ENCODE measurements at places on chromosomes 7 and 10.
A peak's percentile ranks its signal among the peaks of the same experiment; 100 is the strongest.

GRCh38 chr10:73225518-73225917 lies 21.5 kb downstream of the DNAJC9 start:
- no peak for DNase-seq

GRCh38 chr10:114131094-114131493 lies 42.9 kb downstream of the CCDC186 start:
- peak; percentile 86 for DNase-seq

DNA sequence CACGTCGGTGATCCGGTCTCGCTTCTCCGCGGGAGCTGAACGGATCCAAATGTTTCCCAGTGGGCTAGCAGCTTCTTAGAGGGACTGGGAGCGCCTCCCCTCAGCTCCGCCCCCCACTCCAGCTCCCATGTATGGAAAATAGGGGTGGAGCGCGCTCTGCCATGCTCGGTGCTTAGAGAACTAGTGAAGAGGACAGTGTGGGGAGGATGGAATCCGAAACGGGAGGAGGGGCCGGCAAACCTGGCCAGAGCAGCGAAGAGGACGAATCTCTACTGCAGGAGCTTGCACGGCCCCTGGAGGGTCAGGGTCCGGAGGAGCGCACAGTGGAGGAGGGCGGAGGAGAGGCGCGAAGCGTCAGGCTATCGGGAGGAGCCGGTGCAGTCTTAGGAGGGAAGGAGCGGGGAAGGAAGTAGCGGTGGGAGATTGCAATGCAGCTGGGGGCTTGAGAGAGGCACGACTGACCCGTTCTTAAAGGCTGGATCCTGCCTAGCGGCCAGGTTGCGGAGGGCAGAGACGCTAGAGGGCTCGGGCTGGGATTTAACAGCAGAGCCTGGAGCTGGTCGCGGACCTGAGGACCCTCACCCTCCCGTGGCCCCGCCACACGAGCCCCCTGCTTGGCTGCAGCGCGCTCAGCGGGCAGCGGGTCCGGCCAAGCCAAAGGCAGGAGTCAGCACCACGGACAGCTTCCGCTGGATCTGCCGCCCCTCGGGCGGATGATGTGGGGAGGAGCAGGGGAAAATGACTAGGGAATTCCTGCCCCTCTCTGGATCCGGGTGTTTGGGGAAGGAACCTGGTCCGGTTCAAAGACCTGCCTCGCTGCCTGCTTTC lies at the start of gene PRLHR:
TSS of gene PRLHR (minus strand) at position 51 of the 828 bp plus-strand sequence. CDS start 404 bp downstream, outside the sequence.
- no peak for DNase-seq

- no peak for DNase-seq
Observed at GRCh38 chr10:49371967-49372366, 23.9 kb downstream of the DRGX start.

DNA sequence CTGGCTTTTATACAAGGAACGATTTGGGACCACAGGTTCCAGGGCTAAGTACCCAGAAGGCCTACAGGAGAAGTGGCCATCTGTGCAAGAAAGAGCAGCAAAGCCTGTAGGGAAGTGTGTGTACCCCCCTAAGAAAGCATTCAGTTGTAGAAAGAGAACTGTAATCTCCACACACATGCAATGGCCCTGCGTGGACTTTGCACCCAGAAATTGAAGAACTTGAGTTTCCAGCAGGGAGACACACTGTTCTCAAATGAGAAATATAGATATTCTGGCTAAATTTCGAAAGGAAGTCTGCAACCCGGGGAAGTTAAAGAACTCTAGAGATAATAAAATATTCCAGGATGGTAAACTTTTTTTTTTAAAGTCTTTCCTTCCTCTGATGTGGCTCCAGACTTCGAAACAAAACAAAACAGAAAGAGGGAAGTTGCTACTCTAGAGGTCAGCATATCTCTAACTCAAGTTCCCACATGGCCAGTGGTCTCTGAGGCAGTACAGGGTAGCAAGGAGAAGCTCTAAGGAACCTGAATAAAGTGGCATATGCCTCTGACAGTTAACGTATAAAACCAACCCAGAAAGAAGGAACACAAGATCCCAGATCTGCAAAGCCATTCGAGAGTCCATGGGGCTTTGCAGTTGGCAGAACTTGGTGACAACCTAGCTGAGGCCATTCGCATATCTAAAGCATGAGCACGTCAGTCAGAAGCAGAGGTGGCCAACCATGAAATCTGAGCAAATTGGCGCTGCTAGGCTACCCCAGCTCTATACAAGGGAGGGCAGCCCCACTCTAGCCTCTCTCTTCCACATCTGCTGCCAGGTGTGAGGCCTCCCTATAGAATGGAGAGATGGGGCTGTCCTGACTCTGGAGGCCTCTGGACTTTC lies 56.6 kb downstream of the ELMO1 start:
- peak; percentile 85 for DNase-seq

GRCh38 chr10:510415-510881 lies 179.0 kb downstream of the DIP2C start:
- DNase-seq = no peak

- DNase-seq = peak; percentile 5
Observed at GRCh38 chr7:88315522-88315921, 8.8 kb upstream of the STEAP4 start.

DNA sequence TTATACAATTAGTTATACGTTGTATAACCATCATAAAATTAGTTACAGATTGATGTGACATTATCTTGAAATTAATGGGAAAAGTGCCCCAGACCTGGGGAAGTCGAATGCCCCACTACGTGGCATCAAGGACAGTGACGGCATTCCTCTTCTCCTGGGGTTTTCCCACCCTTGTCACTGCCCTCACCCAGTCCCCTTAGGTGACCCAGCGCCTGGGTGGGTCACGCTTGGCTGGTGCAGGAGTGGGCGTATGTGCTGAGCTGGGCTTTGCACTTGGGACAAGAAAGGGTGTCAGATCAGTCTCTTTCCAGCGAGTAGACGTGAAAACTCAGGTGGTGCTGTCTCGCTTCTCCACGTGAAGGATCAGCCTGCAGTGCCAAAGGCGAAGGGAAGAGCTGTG lies 7.6 kb downstream of the FOXK1 start:
- no peak for DNase-seq

- DNase-seq = no peak
Observed at GRCh38 chr10:30832749-30833627, 198.7 kb downstream of the ZNF438 start.

DNA sequence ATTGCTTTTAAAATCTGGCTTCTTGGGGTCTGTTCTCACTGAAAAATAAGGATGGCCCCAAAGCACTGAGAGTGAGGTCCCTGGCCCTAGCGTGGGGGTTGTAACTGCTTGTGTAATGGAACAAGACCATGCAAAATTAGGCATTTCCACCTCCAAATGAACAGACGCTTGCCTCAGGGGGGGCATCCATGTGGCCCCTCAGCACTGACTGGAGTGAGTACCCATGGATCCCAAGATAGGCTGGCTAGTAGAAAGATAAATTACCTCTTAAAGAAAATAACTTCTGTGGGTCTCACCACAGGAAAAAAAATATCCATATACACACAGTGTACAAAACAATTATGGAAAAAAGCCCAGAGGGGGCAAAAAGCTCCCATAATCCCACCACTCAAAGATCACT lies 15.2 kb upstream of the CPA1 start:
- DNase-seq = no peak

DNA sequence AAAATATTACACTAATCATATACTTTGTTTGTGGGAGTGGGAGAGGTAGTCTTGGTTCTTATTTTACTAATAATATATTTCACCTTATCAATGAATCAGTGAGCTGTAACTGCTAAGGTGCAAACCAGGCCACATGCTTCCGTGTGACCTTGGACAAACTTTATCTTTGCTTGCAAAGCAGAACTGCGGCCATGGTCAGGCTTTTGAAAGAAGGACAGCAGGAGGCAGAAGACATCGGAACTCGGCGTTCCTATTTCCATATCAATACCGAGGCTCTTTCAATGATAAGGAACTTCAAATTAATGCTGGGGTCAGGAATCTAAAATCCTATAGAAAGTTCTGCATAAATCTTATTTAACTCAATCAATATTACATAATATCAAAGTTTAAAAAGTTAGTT lies 491.9 kb upstream of the PFKP start:
- no peak for DNase-seq

DNA sequence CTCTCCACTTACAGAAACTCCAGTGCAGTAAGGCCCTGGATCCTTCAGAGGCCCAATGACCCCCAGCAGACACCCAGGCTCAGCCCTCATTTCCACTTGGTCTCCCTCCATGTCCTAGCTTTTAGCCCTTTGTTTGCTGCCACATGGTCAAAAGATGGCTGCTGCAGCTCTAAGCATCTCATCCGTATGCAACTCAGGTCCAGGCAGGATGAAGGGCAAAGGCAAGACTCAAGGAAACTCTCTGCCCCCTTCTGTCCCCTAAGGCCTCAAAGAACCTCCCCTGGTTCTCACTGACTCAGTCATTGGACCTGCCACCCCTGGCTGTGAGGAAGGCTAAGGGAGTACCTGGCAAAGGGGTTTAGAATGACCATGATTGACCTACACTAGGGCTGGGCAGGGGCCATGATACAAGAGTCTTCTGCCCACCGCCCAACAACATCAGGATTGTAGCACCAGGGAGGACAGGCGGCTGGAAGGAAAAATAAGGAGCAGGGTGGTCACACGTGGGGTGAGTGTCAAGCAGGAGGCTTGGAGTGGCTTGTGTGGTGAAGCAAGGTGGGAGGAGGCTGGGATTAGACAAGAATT lies 303.8 kb upstream of the ZMIZ1 start:
- no peak for DNase-seq

DNA sequence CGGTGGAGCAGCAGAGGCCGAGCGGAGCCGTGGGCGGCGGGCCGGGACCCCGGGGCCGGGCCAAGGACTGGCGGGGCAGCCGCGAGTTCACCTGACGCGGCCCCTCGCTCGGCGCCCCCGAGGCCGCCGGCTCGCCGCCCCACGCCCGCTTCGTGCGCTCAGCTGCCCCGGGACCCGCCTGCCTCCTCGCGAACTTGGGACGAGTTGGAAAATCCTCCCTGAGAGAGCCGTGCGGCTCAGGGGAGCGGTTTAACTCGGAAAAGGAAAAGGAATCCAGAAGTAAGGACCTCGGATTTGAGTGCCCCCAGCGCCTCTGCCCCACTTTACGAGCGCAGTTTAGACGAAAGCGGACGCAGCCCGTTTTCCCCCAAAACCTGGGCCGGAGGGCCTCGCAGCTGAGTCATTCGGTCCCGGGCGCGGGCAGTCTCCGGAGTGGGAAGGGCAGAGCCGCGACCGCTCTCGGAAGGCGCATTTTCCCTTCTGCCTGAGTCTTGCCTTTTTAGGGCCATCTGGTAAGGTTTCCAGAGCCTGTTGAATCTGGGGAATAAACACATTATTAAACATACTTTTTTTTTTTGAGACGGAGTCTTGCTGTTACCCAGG lies 744 bp downstream of the CREM start:
- DNase-seq = peak; percentile 80

DNA sequence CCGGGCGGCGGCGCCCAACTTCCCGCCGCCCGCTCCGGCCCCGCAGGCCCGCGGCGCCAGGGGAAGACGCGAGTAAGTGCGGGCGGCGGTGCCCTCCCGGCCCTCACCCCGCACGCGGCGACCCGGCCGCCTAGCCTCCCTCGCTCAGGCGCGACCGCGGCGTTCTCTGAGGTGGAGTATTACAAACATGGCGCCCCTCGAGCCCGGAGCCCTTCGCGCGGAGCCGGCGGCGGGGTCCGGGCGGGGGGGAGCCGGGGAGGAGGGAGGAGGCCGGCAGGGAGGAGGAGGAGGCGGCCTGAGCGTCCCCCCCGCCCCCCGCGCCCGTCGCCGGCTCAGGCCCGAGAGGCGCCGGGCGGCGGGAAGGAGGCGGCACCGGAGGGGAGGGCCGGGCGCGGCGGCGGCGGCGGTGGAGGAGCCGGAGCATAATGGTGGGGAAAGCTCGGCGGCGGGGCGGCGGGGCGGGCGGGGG lies at the start of gene ZMYND11:
TSS of gene ZMYND11 (plus strand) at position 324 of the 469 bp plus-strand sequence. CDS start 44,558 bp downstream, outside the sequence.
- peak; percentile 71 for DNase-seq

DNA sequence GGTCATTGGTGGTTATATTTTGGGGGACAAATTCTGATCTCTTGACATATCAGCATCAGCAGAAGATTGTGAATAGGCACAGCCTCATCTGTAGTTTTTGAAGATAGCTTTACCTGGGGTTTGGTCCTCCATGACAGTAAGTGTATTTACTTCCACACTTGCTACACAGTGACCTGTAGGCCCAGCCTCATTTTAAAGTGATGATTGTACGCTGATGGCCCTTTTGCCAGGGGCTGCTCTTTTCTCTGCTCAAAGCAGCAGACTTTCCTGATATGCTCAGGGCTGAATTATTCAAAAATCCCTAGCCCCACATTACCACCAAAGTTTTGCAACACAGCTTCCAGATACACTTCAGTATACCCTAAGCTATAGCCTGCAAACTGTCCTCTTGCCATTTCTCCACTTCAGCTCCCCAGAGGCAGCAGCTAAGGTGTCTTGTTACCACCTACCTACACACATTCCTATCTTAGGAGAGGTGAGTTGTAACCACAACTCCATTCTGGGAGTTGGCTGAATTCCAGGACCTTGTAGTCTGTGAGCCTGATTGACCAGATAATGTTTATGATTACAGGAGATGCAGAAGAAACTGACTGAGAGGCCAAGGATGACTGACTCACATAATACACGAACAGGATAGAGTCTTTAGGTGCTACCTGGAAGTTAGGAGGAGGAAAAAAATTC lies 6.0 kb downstream of the ASB4 start:
- no peak for DNase-seq

DNA sequence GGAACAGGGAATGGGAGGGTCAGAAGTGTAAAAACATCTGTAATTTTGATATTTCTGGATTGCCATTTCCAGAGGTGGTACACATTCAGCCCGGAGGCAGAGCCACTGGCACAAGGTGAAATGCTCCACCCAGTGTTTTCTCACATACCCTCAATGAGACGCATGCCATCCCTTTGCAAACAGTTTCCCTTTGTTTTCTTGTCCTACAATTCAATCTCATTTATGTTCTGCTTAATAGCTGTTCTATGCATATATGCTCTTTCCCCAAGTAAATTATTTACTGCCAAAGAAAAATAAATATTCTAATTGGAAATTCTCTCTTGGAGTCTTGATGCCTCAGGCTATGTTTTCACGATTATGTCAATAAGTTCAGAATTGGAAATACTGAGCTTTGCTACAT lies 369.7 kb upstream of the AKR1E2 start:
- no peak for DNase-seq

- no peak for DNase-seq
Observed at GRCh38 chr10:58662314-58662713, 149.6 kb downstream of the BICC1 start.

DNA sequence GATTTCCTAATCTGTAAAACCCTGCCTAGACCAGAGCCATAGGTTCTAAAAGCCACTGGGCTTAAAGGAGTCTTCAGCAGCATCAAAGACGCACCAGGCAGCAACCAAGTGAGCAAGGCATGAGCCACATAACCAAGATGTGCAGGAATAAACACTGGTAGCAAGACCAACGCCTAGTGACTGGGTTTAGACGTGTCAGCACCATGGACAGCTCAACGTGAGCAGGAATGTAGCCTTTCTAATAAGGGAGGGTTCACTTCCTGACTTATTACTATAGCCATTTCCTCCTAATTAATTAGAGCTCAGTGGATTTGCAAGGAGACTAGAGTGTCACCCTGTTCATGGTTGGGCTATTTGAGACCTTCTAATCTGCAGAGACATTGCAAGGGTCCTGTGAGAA lies 223.7 kb downstream of the LHFPL3 start:
- peak; percentile 49 for DNase-seq

DNA sequence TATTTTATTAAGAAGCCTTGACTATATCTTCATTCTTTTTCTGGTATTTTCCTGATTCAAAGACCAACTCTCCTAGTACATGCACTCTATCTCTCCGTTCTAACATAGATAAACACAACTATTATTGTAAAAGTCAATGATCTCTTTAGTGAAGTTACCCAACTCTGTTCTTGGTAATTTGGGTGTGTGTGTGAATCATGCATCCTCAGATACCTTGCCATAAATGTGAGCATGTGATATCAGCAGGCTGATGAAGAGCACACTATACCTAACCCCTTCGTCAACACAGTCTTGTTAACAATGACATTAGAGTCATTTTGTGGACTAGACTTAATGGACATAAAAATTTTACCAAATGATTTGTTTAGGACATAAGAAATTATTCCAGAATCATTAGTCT lies 1122.1 kb downstream of the XPNPEP1 start:
- no peak for DNase-seq

All from common myeloid progenitor, CD34-positive (primary cell).